ENCODE measurements at places on chromosomes 16 and 17.

DNA sequence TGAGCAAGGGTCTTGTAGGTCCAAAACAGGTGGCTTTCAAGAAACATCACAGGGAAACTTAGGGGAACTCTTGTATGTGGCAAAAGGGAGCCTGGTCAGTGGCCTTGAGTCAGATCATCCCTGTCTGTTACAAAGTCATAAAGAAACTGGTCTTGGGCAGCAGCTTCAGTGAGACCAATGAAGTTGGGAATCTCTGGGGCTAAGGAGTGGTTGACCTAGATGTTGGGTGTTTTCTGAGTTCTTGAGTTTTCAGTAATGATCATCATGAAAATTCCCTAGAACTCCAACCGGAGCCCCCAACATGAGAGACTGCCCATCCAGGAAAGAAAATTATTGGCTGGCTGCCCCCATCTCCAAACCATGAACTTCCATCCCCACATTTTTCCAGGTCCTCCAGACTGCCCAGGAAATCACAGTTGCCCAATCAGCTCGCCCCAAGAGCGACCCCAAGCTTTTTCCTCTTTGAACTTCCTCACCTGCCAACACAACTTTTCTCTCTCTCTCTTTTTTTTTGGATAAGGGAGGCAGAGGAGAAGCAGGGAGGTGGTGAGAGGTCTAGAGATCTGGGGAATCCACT is 3.9 kb downstream of the CCR7 start:
- DNase-seq: no peak
- H3K27ac ChIP-seq: peak overlapping the region; percentile 98
- H3K4me3 ChIP-seq: peak overlapping the region; percentile 94
- H3K4me1 ChIP-seq: peaks cover 56% of the 10 kb centered on the region
- H3K27me3 ChIP-seq: no peaks in the 10 kb centered on the region

DNA sequence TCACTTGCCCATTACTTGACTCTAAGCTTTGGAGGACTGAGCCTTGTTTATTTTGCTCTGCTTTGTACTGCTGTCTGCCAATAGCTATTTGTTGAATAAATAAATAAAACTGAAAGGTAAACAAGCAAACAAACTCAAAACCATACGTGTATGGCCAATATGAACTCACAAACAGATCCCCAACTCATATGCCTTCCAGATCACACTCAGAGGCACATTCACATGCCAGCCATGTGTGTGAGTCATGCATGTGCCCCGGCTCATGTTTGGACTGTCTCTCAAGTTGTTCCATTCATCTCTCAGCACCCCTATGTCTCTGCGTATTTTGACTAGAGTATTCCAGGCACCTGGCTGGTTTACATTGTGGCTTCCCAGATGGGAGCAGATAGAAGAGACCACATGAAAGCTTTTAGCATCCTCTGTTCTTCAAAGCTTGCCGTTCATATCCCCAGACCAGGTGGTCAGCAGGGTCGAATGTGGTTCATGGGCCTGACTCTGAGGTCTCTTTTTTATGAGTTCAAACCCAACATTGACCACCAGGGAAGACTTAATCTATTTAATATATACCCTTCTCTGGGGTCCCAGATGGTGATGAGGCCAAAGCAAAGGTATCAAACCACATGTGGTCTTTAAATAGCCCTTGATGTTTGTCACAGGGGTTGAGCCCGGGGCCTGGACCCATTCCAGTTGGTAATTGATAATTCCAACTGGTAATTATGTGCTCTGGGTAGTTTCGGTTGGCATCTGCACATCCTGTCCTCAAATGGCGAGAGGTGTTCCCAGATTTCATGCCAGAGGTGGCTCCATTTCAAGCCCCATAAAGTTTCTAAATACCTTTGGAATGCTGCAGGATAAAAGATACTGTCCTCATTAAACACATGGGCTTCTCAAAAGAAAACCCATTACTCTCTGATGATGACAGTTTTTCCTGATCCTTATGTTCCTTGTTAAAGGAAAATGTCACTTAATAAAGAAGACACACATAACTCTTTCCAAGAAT is 287.3 kb upstream of the MAF start:
- H3K27ac ChIP-seq: no peak overlapping the region
- H3K27me3 ChIP-seq: no peaks in the 10 kb centered on the region
- H3K36me3 ChIP-seq: no peaks in the 10 kb centered on the region
- H3K4me3 ChIP-seq: no peak overlapping the region
- no peaks in the 10 kb centered on the region for H3K4me1 ChIP-seq
- DNase-seq: no peak

DNA sequence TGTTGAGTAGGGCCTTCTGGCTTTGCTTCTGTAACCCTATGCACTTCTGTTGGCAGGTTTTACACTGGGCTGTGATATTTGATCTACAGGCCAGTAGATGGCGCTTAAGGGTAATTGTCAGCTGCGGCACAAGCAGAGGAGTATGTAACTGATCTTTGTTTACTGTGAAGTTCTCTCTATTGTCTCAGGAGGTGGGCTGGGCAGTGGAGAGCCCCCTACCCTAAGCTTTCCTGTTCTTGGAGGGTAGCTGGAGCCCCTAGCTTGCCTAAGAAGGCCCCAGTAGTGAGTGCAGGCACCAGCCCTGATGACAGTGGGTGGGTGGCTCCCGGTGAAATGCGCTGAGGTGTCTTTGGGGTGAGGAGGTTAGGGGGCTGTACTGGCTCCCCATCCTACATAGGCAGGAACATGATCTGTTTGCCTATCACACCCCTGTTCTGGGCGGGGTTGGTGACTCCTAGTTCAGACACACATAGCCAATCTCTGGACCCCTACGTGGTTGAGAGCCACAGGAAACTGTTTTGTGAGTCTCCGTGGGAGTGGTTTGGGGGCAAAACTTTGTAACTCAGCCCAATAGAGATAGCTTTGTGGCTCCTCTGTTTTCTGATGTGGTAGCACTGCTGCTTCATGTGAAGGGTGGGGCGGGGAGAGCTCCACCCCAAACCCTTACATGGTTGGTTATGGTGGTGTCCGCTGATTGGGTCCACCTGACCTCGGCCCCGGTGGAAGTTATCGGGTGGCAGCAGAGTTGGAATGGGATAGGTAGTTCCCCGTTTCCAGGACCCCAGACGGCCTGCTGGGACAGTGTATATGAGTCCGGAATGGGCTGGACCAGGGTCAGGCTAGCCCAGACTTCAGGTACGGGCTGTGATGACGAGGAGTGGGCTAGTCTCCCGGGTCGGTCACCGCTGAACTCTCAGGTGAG is 60.4 kb downstream of the SLFN11 start:
- H3K27ac ChIP-seq: peak overlapping the region; percentile 86
- H3K4me1 ChIP-seq: peaks cover 28% of the 10 kb centered on the region
- peak overlapping the region; percentile 73 for H3K4me3 ChIP-seq
- no peaks in the 10 kb centered on the region for H3K36me3 ChIP-seq
- no peaks in the 10 kb centered on the region for H3K27me3 ChIP-seq
- DNase-seq: peak; percentile 77

DNA sequence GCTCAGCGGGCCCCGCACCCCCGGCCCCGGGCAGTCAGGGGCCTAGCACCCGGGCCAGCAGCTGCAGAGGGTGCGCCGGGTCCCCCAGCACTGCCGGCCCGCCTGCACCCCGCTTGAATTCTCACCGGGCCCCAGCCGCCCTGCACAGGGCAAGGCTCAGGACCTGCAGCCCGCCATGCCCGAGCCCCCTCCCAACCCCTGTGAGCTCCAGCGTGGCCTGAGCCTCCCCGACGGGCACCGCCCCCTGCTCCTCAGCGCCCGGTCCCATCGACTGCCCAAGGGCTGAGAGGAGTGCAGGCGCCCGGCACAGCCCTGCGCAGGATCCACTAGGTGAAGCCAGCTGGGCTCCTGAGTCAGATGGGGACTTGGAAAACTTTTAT is 1.7 kb upstream of the BRCA1 start:
- H3K36me3 ChIP-seq: peaks cover 38% of the 10 kb centered on the region
- H3K27me3 ChIP-seq: no peaks in the 10 kb centered on the region
- peak overlapping the region; percentile 70 for H3K27ac ChIP-seq
- peaks cover 19% of the 10 kb centered on the region for H3K4me1 ChIP-seq

DNA sequence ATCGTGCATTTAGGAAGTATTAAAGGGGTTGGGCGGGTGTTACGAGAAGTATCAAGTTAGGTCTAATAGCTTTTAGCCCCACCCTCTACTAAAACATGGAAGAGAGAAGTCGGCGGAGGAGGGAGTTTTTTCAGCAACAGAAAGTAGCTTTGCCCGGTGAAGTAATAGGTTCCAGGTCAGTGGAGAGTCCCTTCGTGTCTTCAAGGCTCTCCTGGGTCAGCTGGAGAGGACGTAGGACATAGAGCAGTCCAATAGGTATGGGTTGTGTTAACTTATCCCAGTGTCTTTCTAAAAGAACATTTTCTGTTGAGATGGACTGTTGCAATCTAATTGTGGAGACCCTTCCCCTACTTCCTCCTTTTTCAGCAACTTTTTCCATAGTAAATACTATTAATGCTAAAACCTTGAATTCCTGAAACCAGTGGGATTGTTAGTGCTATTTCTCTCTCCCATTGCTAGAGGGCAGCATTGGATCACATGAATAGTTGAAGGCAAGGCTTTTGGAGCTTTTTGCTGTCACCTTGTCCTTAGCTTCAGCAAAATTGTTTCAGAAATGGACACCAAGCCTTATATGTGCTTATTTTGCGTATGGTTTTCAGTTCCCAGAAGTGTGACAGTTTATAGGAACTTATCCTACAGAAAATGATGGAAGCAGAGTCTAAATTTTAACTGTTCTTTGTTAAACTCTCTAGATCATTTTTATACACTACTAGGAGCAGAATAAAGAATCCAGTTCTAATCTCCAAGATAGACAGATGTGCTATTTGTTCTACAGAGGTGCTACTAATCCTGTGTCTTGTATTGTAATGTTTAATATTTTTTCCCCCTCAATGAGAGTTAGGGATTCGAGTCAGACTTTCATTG is 38.4 kb downstream of the UTP18 start:
- H3K4me3 ChIP-seq: no peak overlapping the region
- H3K36me3 ChIP-seq: peaks cover 27% of the 10 kb centered on the region
- peaks cover 2% of the 10 kb centered on the region for H3K4me1 ChIP-seq
- H3K27ac ChIP-seq: no peak overlapping the region

- H3K36me3 ChIP-seq: peaks cover 39% of the 10 kb centered on the region
- no peak for DNase-seq
- H3K4me3 ChIP-seq: no peak overlapping the region
- H3K27ac ChIP-seq: no peak overlapping the region
- H3K4me1 ChIP-seq: no peaks in the 10 kb centered on the region
- H3K27me3 ChIP-seq: no peaks in the 10 kb centered on the region
Measured at GRCh38 chr16:89269805-89270665, 52.5 kb downstream of the ZNF778 start.

GRCh38 chr17:63988127-63988478 is 10.0 kb upstream of the PRR29 start:
- no peaks in the 10 kb centered on the region for H3K27me3 ChIP-seq
- no peak overlapping the region for H3K4me3 ChIP-seq
- H3K27ac ChIP-seq: no peak overlapping the region
- H3K4me1 ChIP-seq: peaks cover 37% of the 10 kb centered on the region

GRCh38 chr17:29825604-29826003 is 104.4 kb downstream of the SSH2 start:
- no peak for DNase-seq
- no peaks in the 10 kb centered on the region for H3K27me3 ChIP-seq
- no peaks in the 10 kb centered on the region for H3K36me3 ChIP-seq
- H3K27ac ChIP-seq: no peak overlapping the region

DNA sequence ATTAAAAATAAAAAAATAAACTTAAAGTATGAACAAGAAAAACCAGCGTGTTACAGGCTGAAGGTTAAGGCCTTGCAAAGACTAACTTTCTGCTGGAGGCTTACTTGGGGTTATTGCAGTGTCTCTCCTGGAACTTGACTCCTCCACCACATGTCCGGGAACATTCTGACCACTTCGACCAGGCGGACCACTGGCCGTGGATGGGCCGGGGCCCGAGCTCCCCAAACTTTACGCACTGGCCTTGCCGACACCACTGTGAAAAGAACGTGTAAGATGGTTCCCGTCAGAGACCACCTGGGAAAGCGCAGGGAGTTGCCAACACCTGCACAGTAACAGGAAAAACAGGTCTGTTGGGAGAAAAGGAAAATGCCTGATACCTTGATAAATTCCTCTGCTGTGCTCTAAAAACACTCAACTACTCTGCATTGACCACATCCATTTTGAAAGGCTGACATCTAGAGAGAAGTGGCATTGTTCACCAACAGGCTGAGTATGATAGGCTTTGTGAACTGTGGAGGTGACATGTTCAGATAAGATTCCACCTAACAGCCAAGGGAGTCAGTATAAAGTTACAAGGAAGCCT is 99.1 kb downstream of the ADAMTS18 start:
- no peak for DNase-seq
- H3K27me3 ChIP-seq: peaks cover 6% of the 10 kb centered on the region
- H3K4me1 ChIP-seq: peaks cover 7% of the 10 kb centered on the region
- no peak overlapping the region for H3K4me3 ChIP-seq
- H3K36me3 ChIP-seq: no peaks in the 10 kb centered on the region
- H3K27ac ChIP-seq: no peak overlapping the region
